ENCODE measurements at places on chromosomes 16 and 17.

GRCh38 chr17:45423975-45424335, 8.7 kb downstream of the ARHGAP27 start:
- no peak for DNase-seq

- DNase-seq, result no peak
These were observed 14.6 kb upstream of the PITPNA start for GRCh38 chr17:1577182-1577581.

DNA sequence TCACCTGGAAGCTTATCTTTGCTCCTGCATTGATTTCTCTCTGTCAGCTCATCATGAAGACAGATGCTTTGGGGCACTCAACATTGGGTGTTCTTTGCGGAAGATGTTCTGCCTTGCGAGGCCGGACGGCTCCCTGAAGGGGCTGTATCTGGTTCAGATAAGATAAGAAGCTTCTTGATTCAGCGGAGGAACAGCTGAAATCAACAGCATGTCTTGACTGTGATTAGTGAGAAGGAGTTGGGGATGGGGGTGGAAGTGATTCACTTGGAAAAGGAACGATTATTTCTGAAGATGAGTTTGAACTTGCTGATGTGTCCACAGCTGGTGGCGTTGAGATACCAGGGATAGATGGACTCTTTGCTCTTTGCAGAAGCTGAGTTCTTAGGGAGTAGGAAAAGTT, 126.9 kb upstream of the WSCD1 start:
- DNase-seq, result no peak

GRCh38 chr17:77160875-77161530, 20.2 kb downstream of the SEC14L1 start:
- DNase-seq, result no peak

- no peak for DNase-seq
These were observed 678 bp upstream of the AKAP10 start for GRCh38 chr17:19978209-19978802.

GRCh38 chr17:74935048-74935447, 650 bp upstream of the OTOP3 start:
- no peak for DNase-seq

- DNase-seq, result no peak
These were observed 139.3 kb downstream of the CDH11 start for GRCh38 chr16:64982581-64982980.

GRCh38 chr17:1934901-1935300, 90.2 kb downstream of the RTN4RL1 start:
- no peak for DNase-seq

- DNase-seq, result no peak
These were observed 24.0 kb downstream of the GGA3 start for GRCh38 chr17:75237100-75238014.
